Myocyte (in vitro differentiated cells): ENCODE measurements at places on chromosomes 11 and 22.
A peak's percentile ranks its signal among the peaks of the same experiment; 100 is the strongest.

- DNase-seq = no peak
Observed at GRCh38 chr11:116693593-116694348, 79.0 kb downstream of the BUD13 start.

DNA sequence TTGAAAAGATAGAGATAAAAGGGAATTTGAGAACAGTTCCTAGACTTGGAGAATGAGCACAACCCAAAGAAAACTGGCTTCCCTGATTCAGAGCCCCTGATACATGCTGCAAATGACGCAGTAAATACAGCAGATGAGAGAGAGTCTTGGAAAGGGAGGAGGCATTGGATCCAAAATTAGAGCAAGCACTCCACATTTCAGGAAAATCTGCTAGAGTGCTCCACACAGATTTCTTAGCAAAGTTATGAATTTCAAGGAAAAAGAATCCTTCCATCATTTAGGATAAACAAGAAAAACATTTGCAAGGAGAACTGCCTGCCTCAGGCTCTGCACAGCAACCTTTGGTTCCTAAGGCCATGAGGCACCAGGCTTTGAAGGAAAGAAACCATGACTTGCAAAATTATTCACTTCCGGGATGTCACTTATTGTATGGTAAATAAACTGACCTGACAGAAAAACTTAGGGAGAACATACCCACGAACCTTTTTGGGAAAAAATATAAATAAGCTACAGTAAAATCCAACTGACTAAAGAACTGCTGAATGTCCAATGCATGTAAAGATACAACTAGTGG is 89.8 kb upstream of the RTL6 start:
- no peak for DNase-seq

DNA sequence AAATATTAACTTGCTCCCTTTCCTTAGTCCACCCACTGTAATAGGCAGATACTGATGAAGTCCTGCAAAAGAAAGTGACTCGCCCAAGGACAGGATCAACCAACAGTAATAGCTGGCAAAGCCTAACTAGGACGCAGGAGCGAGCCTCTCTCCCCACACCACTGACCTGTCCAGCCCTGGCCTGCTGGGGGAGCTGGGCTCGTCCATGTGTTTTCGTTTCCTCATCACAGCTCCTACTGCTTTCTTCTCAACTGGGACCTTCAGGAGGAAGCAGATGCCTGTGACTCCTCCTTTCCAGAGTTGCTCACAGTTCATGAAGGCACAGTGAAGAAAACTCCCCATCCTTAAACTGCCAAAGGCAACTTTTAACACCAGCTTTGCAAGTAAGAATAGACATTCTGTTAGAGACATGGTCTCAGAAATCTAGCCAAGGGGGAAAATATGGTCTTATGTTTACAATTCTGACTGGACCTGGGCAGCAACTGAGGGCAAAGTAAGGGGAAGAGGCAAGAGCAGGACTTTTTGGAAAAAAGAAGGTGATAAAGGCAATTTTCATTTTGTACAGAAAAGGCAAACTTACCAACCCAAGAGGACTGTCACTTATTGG is 11.6 kb upstream of the GPHA2 start:
- no peak for DNase-seq

DNA sequence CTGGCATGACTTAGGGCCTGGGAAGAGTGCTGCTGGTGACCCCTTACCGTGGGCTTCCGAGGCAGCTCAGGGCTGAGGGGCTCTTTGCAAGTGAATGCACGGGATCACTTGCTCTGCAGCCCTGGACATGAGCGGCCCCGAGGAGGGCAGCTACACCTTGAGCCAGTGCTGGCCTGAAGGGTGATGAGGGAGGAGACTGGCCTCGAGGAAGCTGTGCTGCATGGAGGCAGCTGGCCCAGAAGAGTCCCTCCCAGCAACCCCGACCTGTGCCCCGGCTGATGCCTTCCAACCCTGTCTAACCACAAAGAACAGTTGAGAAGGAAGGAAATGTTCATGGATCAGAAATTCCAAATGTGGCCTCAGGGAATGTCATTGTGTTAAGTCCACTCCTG is 45.2 kb downstream of the TBX1 start:
- peak; percentile 35 for DNase-seq

GRCh38 chr11:13702071-13702470 is 33.6 kb downstream of the FAR1 start:
- no peak for DNase-seq
